T-helper 17 cell (primary cell): ENCODE measurements at places on chromosomes 12 and 14.

- H3K4me1 ChIP-seq = peaks cover 3% of the 10 kb centered on the region
- no peak for DNase-seq
- no peaks in the 10 kb centered on the region for H3K27me3 ChIP-seq
- no peak overlapping the region for H3K27ac ChIP-seq
- no peaks in the 10 kb centered on the region for H3K36me3 ChIP-seq
- no peak overlapping the region for H3K4me3 ChIP-seq
Observed at GRCh38 chr14:72657214-72657921, 236.5 kb downstream of the DPF3 start.

DNA sequence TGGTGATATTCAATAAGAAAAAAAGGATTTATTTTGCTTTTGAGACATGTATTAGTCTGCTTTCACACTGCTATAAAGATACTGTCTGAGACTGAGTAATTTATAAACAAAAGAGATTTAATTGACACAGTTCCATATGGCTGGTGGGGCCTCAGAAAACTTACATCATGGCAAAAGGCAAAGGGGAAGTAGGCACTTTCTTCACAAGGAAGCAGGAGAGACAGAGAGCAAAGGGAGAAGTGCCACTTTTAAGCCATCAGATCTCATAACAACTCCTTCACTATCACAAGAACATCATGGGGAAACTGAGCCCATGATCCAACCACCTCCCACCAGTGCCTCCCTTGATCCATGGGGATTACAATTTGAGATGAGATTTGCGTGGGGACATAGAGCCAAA lies 43.9 kb downstream of the BHLHE41 start:
- H3K36me3 ChIP-seq = no peaks in the 10 kb centered on the region
- no peaks in the 10 kb centered on the region for H3K4me1 ChIP-seq
- no peak for DNase-seq
- H3K27ac ChIP-seq = no peak overlapping the region

DNA sequence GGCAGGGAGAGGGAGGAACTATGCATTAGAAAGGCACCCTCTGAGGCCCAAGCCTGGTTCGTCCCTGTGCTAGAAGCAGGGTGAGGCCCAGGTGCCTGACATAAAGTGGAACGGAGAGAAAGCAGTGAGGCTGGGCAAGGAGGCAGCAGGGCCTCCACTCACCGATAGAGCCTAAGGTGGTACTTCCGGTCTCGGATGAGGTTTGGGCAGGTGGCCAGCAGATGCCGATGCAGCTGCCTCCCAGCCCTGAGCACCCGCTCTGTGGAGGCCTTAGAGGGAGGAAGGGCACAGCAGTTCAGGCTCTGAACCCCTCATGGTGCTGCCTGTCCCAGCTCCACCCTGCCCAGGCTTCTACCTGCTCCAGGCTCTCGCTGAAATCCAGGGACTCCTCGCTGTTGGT lies 7.1 kb downstream of the RAPGEF3 start:
- no peak overlapping the region for H3K4me3 ChIP-seq
- no peak overlapping the region for H3K27ac ChIP-seq
- DNase-seq = no peak

GRCh38 chr12:111366583-111366982 lies 2.3 kb downstream of the PHETA1 start:
- no peak for DNase-seq
- no peaks in the 10 kb centered on the region for H3K36me3 ChIP-seq
- H3K27ac ChIP-seq = no peak overlapping the region

DNA sequence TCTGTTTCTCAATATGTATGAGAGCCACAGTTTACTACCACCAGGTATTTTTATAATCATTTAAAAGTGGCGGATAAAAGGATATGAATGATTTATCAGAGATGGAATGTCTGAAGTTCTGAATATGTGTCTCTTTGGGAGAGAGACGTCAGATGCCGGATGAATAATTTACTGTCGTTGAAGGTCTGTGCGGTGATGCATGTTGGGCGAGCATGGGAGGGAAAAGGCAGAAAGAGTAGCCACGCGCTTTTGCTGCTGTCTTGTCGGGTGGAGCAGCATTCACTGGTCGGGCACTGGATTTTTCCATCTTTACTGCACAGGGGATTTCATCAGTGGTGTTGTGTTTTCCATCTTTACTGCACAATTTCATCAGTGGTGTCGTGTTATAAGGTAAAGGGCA lies 65.6 kb downstream of the SYNE2 start:
- peaks cover 4% of the 10 kb centered on the region for H3K36me3 ChIP-seq
- no peak overlapping the region for H3K4me3 ChIP-seq
- DNase-seq = no peak
- H3K27me3 ChIP-seq = no peaks in the 10 kb centered on the region
- no peak overlapping the region for H3K27ac ChIP-seq

- peak overlapping the region; percentile 92 for H3K4me3 ChIP-seq
- H3K27me3 ChIP-seq = peaks cover 6% of the 10 kb centered on the region
- peaks cover 2% of the 10 kb centered on the region for H3K36me3 ChIP-seq
- no peak for DNase-seq
Observed at GRCh38 chr14:34060651-34060999, 109.8 kb upstream of the EGLN3 start.

DNA sequence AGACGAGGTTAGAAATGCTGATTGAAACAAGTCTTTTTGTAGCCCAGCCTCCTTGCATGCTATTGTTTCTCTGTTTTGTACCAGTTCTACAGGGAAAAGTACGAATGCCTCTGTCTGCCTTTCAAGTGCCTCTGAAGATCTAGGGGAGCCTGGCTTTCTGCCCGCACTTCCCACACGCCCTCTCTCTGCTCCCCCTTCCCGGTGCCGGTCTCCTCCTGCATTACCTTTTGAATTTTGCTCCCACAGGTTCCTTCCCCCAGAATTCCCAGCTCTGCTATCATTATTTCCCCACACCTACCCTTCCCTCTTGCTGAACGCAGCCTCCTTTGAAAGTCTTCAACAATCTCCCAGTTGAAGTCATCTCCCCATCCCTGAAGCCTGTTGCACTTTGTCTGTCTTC lies 689.7 kb downstream of the BCL11B start:
- H3K27ac ChIP-seq = no peak overlapping the region
- DNase-seq = no peak
- no peaks in the 10 kb centered on the region for H3K27me3 ChIP-seq
- no peaks in the 10 kb centered on the region for H3K4me1 ChIP-seq
- H3K4me3 ChIP-seq = no peak overlapping the region
- no peaks in the 10 kb centered on the region for H3K36me3 ChIP-seq

DNA sequence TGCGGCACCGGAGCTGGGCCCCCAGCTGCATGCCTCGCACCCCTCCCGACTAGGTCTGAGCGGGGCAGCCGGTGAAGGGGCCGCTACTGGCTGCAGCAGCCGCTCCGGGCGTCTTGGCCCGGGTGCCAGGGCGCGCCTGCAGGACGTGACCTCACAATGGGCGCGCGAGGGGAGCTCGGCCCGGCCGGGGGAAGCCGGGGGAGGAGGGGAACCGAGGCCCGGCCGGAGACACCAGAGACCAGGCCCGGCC lies 353 bp downstream of the BAG5 start:
- DNase-seq = no peak
- H3K36me3 ChIP-seq = peaks cover 2% of the 10 kb centered on the region
- H3K4me1 ChIP-seq = peaks cover 34% of the 10 kb centered on the region
- peak overlapping the region; percentile 95 for H3K4me3 ChIP-seq

- H3K36me3 ChIP-seq = no peaks in the 10 kb centered on the region
- H3K4me1 ChIP-seq = peaks cover 70% of the 10 kb centered on the region
- DNase-seq = no peak
- H3K27ac ChIP-seq = peak overlapping the region; percentile 100
Observed at GRCh38 chr12:111442301-111443045, 36.8 kb downstream of the SH2B3 start.

- H3K27ac ChIP-seq = no peak overlapping the region
- H3K36me3 ChIP-seq = peaks cover 6% of the 10 kb centered on the region
- no peaks in the 10 kb centered on the region for H3K27me3 ChIP-seq
- DNase-seq = no peak
- H3K4me3 ChIP-seq = no peak overlapping the region
Observed at GRCh38 chr12:11794751-11795150, 145.3 kb downstream of the ETV6 start.

DNA sequence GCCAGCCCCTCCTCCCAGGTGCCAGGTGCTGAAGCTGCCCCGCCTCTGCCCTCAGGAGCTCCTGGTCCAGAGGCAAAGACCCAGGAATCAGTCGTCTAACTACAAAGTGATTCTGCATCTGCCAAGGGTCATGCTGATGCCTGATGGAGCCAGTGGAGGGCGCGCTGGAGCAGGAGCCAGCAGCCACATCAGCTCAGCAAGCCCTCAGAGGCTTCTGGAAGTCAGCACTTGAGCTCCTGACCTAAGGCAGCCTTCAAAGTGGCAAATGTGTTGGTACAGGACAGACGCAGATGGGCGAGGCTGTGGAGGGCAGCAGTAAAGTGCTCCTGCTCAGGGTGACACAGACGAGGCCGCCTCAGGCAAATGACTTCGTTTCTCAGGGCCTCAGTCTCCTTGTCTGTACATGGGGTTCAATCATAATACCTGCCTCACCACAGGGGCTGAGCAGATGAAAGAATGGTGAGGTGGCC lies 10.9 kb downstream of the C12orf43 start:
- peak overlapping the region; percentile 79 for H3K27ac ChIP-seq
- H3K4me3 ChIP-seq = no peak overlapping the region
- H3K4me1 ChIP-seq = peaks cover 5% of the 10 kb centered on the region
- no peaks in the 10 kb centered on the region for H3K27me3 ChIP-seq

- H3K27me3 ChIP-seq = no peaks in the 10 kb centered on the region
- H3K27ac ChIP-seq = no peak overlapping the region
- DNase-seq = no peak
- peaks cover 28% of the 10 kb centered on the region for H3K4me1 ChIP-seq
- no peak overlapping the region for H3K4me3 ChIP-seq
Observed at GRCh38 chr14:31939934-31940333, 137.2 kb upstream of the ARHGAP5 start.

DNA sequence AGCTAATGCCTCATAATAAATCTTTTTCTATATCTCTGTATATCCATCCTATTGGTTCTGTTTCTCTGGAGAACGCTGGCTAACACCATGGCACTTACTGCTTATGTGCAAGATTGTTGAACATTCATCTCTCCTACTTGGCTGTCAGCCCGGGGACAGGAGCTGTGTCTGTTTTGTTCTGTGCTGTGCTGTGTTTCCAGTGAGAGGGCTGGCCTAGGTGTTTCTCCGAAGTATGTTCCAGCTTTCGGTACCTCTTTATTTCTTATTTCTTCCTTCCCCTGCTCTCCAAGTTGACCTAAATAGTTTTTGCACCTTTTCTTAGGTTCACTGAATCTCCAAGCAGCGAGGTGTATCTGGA lies 18.8 kb upstream of the NR4A1 start:
- peak overlapping the region; percentile 84 for H3K4me3 ChIP-seq
- H3K27me3 ChIP-seq = no peaks in the 10 kb centered on the region
- H3K36me3 ChIP-seq = no peaks in the 10 kb centered on the region
- DNase-seq = no peak
- H3K4me1 ChIP-seq = peaks cover 21% of the 10 kb centered on the region
- peak overlapping the region; percentile 73 for H3K27ac ChIP-seq

DNA sequence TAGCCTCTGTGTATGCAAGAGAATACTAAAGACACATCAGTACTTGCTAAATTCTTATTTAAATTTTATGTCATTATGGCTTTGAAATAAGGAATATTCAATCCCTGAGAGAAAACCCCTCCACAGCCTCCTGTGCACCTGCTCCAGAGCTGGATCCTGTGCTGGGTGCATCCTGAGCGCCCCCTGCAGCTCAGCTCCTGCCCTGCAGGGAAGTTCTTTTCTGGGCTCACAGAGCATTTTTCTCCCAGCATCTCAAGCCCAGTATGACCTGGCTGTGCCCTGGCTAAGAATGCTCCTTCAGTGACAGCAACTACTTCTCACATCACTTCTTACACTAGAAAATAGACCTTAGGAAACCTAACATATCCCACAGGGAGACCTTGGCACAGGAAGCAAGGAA lies 1211.7 kb downstream of the TMEM121 start:
- no peaks in the 10 kb centered on the region for H3K27me3 ChIP-seq
- peak overlapping the region; percentile 88 for H3K4me3 ChIP-seq
- H3K27ac ChIP-seq = peak overlapping the region; percentile 97
- peaks cover 22% of the 10 kb centered on the region for H3K4me1 ChIP-seq
- DNase-seq = no peak

DNA sequence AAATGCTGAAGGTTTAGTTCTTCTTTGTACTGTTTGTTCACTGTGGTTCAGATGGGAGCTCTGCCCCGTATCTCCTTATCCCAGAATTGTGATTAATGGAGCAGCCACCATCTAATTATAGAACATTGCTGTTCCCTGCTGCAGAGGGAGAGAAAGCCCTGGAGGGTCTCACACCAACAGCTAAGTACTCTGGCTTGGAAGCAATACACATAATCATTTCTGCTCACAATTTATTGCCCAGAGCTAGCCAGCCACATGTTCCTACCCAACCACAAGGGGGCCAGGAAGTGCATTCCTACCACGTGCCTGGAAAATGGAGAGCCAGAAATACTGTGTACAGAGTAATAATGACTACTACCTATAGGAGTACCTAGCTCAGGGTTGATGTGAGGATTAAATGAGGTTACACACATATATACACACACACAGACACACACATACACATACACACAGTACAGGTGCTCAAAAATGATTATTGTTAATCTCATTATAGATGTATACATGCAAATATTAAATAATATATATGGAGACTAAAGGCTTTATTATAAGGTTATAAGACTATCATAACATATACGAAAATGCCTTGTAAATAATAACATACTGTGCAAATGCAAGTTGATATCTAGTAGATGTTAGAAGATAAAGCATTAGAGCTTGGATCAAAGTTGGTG lies 22.3 kb downstream of the MSRB3 start:
- H3K36me3 ChIP-seq = no peaks in the 10 kb centered on the region
- H3K27me3 ChIP-seq = peaks cover 66% of the 10 kb centered on the region
- H3K4me3 ChIP-seq = no peak overlapping the region
- DNase-seq = no peak

DNA sequence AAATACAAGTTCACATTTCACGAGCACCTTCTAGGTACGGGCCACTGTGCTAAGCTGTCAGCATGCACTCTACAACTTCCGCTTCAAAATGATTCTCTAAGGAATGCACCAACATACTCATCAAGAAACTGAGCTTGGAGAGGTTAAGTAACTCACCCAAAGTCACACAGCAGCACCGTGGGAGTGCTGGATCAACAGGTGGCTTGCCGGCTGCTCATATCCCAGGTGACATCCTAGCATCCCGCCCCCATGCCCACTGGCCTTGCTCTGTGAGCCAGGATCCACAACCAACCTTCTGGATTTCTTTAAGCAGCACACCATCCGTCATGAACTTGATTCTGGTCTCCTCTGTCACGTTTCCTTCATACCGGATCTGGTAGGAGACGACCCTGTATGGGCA lies 16.7 kb downstream of the DHX37 start:
- H3K36me3 ChIP-seq = peaks cover 2% of the 10 kb centered on the region
- H3K4me1 ChIP-seq = no peaks in the 10 kb centered on the region
- no peaks in the 10 kb centered on the region for H3K27me3 ChIP-seq

- no peaks in the 10 kb centered on the region for H3K36me3 ChIP-seq
- peaks cover 68% of the 10 kb centered on the region for H3K27me3 ChIP-seq
- no peak overlapping the region for H3K27ac ChIP-seq
- peaks cover 4% of the 10 kb centered on the region for H3K4me1 ChIP-seq
Observed at GRCh38 chr12:64806593-64807460, 17.6 kb upstream of the TBC1D30 start.

GRCh38 chr12:53053218-53054111 lies 3.6 kb downstream of the TNS2 start:
- H3K36me3 ChIP-seq = no peaks in the 10 kb centered on the region
- peak overlapping the region; percentile 92 for H3K27ac ChIP-seq
- DNase-seq = peak; percentile 42
- H3K4me3 ChIP-seq = peak overlapping the region; percentile 97

GRCh38 chr14:100592972-100593371 lies 5.8 kb upstream of the BEGAIN start:
- no peak overlapping the region for H3K27ac ChIP-seq

- peaks cover 4% of the 10 kb centered on the region for H3K27me3 ChIP-seq
- no peak overlapping the region for H3K4me3 ChIP-seq
- no peaks in the 10 kb centered on the region for H3K4me1 ChIP-seq
Observed at GRCh38 chr12:28925719-28926376, 223.2 kb upstream of the FAR2 start.
